Right cardiac atrium (tissue), 5 donors: ENCODE measurements at places on chromosomes 7 and 10. TPM values are rescaled to one million over a fixed set of nuclear protein-coding genes. Genes with fewer than 3 reads are reported as not detected.
A peak's percentile ranks its signal among the peaks of the same experiment; 100 is the strongest.

PTPRE gene
- total RNA-seq, result 21.1 TPM

PRPF18 gene
- 14.7 TPM for total RNA-seq

DNA sequence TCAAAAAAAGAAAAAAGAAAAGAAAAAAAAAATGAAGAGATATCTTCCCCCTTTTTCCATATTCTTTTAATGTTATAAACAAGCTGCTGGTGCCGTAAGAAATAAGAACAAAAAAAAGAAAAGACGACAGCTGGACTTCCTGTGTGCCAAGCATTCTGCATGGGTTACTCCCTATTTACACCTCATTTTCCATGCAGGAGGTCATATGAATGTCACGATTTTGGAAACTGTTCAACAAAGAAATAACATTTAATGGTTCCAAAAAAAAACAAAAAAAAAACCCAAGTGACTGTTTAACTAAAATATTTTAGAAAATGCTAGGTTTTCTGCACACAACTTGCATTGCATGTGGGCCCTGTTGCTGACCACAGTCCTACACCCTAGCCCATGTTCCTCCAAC is 159.3 kb downstream of the TNS3 start:
- no peak for DNase-seq

DNA sequence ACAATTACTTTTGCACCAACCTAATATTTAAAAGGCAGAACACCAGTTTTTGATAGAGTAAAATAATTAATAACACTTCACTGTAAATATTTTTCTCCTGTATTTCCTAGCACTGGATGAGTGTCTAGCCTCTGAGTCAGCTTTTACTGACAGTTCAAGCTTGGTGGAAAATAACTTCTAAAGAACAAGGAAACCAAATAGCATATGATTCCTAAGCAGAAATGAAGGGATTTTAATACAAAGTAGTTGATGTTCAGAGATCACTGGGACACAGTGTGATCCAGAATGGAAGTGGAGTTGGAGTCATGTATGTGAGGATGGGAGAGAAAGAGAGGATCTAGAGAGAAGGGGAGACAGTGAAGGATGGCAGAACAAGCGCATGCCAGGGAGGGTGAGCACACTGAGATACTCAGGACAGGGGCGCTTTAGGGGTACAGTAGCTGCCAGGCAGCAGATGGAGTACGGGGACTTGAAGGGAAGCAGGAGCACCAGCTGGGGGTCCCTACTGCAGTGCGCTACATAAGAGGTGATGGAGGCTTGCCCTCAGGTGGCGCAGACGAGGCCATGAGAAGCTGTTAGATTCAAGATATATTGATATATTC is 117.9 kb upstream of the KLF6 start:
- no peak for DNase-seq

- no peak for DNase-seq
Measured at GRCh38 chr10:9081961-9082360, 1027.5 kb downstream of the GATA3 start.

GRCh38 chr7:137633133-137633532 is 213.6 kb downstream of the DGKI start:
- DNase-seq, result no peak

DNA sequence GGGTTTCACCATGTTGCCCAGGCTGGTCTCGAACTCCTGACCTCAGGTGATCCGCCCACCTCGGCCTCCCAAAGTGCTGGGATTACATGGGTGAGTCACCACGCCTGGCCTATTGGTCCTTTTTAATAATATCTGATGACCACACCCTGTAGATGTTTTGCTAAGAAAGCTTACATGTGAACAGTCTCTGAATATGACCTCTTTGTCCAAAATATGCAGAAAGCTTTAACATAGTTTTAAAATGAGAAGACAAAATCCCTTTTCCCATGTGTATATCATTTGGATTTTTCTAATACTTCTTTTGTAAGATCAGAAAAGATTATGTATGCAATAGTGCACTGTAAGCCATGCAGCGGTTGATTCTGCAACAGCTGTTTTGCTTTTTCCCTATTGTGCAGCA is 38.5 kb downstream of the MCU start:
- DNase-seq, result no peak

DNA sequence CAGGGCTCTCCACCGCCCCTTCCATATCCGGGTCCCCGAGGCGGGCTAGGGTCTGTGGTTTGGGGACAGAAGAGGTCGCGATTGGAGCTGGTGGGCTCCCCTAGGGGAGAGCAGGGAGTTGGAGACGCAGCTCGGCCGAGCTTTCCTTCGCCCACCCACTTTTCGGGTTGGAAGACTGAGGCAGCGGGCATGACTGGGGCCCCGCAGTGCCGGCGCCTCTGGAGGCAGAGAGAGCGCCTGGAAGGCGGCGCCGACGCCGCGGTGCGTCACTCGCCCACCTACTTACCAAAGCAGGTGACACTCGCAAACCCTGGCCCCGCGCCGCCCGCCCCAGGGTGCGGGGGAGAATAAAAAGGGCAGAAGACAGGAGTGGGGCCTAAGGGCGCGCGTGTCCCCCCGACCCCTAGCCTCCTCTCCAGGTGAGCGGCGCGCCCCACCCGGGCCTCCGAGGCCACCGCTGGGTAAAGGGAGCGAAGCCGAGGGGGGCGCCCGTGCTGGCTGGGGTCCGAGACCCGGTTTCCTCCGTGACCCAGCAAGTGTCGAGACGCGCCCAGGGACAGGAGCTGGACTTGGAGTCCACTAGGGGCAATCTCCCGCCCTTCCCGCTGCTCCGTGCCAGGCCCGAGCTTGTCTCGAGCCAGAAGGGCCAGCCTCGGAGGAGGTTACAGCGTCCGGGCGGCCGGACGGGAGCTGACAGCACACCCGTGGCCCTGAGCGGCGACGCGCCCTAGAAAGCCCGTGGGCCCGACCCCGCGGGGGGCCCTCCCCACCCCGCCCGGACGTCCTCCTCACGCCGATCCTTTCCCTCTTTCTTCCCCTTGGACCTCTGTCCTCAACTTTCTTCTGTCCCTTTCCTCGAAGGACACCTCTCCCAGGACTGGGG is 34.4 kb upstream of the GRID1 start:
- peak; percentile 63 for DNase-seq
